NB4 (cell line): ENCODE measurements at places on chromosomes 11 and 22.

GRCh38 chr11:512761-513595 lies 5.9 kb upstream of the RNH1 start:
- DNase-seq = no peak

DNA sequence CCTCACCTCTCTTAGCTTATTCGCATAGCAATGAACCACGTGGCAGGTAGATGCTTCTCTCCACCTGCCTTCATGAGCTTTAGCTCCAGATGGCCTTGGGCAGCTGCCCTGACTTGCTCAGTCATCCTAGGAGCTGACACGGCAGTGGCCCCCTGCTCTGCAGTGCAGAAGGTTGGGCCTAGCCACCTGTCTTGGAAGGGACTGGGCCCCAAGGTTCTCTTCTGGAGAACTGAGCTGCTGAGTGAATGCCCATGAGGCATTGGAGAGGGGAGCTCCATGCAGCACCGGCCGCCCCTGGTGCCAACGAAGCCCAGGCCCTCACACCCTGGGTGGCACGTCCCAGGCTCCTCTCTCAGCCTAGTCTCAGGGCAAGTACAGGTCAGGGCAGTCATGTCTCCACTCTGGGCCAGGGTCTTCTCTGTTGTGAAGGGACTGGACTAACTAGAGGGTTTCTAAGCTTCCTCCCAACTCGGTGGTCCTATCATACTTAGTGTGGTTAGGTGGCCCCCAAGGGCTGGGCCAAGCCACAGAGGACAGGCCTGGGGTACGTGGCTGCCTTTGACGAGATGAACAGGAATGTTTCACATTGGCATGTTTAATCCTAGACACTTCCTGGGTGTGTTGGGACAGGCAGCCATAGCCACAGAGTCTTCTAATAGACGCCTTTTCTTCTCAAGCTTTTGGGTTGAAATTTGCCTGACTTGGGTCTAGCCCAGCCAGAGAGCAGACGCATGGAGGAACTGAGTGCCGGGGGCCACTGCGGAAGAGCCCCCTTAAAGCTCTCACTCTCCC lies 47.9 kb downstream of the ALX4 start:
- no peak for DNase-seq

- DNase-seq = no peak
Measured at GRCh38 chr11:93840180-93840579, 10.2 kb downstream of the VSTM5 start.

GRCh38 chr22:20110359-20110985 lies 5.4 kb upstream of the RANBP1 start:
- no peak for DNase-seq

DNA sequence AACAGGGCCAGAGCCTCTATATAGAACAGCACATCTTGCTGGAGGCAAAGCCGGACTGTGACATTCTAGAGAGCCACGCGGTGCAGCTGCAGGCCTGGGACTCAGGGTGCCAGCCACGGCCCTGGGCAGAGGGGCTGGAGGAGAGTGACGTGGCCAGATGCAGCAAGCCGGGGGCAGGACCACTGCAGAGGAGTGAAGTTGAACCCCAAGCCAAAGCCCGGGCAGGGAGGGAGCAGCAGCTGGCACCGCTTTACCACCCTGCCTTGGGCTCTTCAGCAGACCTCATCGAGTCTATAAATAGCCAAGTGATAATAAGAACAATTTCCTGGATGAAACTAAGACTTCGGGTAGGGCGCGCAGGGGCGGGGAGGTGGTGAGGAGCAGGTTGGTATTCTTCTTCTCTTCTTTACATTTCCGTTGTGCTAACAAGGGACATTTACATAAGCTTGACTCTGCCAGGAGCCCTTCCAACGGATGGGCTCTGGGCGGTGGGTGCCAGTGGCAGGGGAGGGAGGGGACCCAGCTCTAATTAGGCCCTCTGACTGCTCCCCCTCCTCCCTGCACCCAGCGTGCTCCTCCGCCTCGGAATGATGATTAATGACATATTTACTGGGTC lies 110.2 kb downstream of the ST3GAL4 start:
- no peak for DNase-seq

- DNase-seq = peak; percentile 47
Measured at GRCh38 chr11:129960216-129961214, 42.1 kb downstream of the PRDM10 start.

GRCh38 chr11:130101661-130102060 lies 32.0 kb downstream of the APLP2 start:
- no peak for DNase-seq

DNA sequence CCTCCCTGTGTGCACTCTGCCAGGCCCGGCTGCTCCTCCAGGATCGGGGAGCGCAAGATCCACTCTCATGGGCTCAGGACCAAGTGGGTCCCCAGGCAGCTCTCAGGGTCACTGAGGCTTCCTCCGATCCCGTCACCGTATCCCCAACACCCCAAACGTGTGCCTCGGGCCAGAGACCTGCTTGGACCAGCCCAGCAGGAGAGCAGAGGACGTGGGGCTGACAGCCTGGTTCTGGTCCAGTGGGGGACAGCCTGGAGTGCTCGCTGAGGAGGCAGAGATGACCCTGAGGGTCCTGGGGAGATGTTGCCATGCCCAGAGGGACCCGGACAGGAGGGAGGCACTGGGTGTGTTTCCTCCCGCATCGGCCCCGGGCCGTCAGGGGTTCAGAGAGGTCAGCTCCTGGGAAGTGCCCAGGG lies 1402.6 kb downstream of the BRD1 start:
- no peak for DNase-seq

DNA sequence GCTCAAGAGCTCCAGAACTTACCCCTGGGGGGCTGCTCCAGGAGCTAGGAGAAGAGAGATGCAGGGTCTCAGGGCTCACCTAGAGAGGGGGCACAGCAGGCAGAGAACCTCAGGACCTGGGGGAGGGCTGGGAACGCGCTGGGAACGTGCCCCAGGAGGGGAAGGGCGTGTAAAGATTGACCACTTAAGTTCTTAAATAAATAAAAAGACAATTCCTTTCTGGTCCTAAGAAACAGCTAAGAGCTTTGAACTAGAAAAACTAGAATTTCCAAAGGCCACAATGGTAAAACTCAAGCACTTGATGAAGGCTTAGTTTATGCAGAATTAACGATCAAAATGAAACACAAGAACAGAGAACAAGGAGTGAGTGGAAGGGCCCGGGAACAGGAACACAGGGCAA lies 89.1 kb downstream of the CELSR1 start:
- no peak for DNase-seq

DNA sequence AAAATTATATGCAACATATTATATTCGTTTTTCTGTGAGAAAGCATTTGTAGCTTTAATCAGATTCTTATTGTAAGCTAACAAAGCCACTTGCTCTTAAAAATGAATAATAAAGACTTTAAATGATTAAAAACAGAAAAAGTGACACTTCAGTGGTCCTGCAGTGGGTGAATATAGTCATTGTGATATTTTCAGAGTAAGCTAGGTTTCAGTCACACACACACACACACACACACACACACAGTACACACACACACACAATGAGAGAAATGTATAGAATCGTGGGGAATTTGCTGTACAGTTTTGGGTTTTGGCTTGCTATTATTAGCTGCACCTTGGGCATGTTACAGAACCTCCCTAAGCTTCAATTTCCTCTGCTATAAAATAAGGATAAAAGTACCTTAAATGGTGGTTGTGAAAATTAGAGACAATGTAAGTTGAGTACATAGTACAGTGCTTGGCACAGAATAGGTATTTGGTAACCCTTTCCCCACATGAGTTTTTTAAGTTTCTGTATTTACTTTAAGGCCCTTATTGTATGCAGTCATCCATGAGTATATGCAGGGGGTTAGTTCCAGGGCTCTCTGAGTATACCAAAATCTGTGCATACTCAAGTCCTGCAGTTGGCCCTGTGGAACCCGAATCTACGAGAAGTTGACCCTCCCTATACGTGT lies 39.8 kb downstream of the CSTPP1 start:
- no peak for DNase-seq

GRCh38 chr11:1619449-1619848 lies 2.5 kb downstream of the KRTAP5-4 start:
- peak; percentile 19 for DNase-seq

DNA sequence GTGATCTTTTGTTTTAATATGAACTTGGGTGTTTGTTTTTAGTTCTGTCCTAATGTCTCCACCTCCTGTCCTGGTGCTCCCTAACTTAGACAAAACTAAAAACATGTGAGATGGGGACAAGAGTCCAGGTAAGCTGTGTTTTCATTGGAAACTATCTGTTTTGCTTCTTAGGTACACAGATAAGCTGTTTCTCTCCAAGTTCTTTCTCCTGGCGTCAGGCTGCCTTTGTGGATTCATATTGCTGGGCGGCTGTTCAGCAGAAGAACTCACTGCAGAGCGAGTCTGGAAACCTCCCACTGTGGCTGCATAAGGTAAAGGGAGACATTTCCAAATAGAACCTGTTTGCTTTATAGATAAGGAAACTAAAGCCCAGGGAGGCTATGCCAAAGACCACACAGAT lies 24.7 kb downstream of the PANX1 start:
- no peak for DNase-seq
